Activated gamma-delta T cell (primary cell): ENCODE measurements at places on chromosomes 2 and 18.
A peak's percentile ranks its signal among the peaks of the same experiment; 100 is the strongest.

- DNase-seq = no peak
Observed at GRCh38 chr18:63342206-63342605, 22.6 kb upstream of the BCL2 start.

- DNase-seq = no peak
Observed at GRCh38 chr18:13570216-13570615, 156.1 kb downstream of the FAM210A start.

DNA sequence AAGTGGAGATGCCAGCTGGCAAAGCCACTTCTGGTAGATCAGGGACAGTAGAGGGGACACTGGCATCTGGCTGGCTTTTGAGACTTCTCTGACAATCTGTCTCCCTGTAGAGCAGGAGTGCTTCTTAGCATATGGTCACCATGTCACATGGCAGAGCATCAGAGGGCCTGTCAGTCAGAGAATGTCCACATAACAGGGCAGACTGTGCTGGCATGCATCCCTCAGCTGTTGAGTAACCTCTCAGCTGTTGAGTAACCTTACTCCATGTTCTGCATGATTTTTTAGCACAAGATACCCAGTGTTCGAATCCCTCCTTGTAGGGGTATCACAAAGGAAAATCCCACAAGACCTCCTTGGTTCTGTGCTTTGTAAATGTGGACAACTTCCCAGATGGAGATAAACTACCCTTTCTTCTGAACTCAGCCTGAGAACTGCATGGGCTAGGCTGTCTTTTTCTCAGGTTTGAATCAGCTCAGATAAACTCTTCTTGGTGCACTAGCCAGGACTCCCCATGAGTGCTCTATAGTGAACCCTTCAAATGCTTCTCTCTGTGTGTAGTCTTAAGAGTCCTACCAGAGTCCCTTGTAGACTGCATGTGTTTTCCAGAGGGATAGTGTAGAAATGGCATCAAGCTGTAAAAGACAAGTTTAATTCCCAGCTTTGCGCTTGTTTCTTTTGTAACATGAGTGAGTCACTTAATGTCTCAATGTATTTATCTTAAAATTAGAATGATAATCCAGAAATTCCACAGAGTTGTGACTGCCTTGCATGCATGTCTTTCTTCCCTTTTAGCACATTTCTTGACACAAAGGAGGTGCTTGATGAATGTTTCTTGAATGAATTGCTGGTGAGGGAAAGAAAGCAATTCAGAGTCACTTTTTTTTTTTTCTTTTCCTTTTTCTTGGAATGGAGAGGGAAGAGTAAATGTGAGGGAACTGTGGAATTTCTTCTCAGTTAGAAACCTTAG is 442.3 kb upstream of the HNMT start:
- DNase-seq = no peak

DNA sequence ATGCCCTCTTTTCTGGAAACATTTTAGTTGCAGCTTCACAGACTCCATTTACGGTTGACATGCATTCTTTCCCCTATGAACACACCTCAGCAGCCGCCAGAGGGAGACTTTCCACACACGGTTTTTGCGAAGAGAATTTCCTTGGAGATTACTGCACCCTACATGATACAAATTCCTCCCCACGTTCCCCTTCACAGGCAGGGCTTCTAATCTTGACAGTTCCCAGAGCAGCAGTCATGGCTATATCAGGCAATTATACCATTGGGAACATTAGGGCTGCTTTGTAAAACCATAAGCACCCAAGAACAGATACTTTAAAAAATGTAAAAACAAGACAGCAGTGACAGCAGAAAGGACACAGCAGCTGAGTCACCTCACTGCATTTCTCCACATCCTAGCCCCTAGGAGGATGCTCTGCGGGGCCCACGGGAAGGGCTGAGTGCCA is 253.8 kb downstream of the TGIF1 start:
- no peak for DNase-seq

GRCh38 chr2:100833331-100833730 is 13.4 kb downstream of the NPAS2 start:
- DNase-seq = no peak

GRCh38 chr2:144495227-144496091 is 24.5 kb downstream of the ZEB2 start:
- DNase-seq = no peak

DNA sequence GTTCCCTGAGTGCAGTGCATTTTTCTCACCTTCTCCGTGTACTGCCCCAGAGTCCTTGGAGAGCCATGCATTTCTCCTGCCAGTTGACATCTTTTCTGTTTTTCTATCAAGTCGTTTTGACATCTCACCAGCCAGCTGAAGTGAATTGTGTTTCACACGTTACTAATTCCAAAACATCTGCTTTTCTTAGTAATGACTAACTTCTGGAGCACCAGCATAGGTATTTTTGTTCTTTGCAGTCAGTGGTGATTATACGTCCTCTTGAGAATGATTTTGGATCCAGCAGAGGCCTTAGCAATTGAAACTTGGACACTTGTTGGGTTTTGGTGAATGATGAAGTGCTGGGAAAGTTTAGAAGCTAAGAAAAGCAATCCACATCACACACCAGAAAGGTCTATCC is 112.5 kb downstream of the PIK3C3 start:
- DNase-seq = no peak

DNA sequence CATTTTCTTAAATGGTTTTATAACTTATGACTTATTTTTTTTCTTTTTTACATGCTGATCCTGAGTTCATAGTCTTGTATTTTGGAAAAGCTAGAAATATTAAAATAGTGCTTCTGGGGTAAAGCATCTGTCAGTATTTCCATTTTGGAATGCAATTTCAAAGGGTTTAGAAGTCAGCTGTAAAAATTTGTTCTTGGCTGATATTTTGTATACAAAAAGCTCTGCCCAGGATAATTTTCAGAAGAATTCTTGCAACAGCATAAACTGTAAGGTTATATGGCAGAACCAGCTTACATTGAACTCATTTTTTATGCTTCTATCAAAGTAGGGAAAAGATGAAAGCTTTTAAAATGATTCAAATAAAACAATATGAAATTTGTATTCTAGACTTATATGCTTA is 97.4 kb downstream of the DIS3L2 start:
- no peak for DNase-seq

DNA sequence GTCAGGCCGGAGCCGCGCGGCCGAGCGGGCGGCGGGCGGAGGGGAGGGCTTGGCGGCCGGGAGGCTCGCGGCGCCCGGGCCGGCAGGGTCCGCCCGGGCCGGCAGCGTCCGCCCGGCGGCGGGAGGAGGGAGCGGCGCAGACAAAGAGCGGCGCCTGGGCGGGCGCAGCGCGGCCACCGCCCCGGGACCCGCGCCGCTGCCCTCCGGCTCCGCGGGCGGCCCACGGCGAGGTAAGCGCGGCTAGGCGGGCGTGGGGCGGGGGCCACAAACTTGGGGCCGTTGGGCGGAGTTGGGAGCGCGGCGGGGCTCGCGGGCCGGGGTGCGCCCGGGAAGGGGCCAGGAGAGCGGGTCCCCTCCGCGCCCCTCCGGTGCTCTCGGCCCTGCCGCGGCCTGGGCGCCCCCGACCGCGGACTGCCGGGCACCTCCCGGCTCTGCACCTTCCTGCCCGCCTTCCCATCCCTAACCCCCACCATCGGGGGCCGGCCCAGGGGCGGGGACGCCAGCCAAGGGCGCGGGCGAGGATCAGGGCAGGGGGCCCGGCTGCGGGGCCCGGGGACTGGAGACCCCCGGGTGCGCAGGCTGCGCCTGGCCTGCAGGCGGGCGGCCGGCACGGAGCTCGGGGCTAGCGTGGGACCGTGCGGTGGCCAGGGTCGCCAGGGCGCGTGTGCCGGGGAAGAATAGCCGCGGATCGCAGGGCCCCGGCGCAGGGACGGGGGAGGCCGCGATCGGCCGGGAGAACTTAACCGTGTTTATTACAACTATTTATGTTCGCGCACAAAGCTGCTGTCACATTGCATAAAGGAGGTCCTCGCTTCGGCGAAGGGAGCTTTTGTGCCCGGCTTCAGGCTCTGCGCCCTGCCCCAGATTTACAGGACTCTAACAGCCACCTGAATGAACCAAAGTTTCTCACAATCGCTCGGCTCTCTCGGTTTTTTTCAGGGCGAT is at the start of gene NCK2:
NCK2 (plus strand) TSS at position 4 of the 945 bp plus-strand sequence. CDS start 110,152 bp downstream, outside the sequence.
- peak; percentile 19 for DNase-seq

- DNase-seq = no peak
Observed at GRCh38 chr2:25441353-25441752, 99.6 kb upstream of the DNMT3A start.

GRCh38 chr2:5596868-5597267 is 95.3 kb upstream of the SOX11 start:
- no peak for DNase-seq

DNA sequence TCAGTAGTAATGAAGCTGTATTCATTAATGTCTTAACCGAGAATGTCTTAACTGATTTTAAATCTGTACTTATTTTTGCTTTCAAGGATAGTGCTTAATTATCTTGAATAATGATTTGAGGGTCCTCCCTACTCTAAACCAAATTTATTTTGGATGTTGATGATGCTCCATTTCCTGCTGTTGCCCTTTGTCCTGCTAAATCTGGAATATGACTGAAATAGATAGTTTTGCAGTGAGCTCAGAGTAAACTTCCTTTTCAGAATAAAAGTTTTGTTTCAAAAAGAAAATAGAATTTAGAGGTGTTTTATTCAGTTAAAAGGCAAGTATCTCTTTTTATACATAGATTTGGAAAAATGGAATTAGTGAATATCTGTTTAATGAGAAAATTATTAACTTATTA is 8.1 kb downstream of the NBEAL1 start:
- DNase-seq = no peak

DNA sequence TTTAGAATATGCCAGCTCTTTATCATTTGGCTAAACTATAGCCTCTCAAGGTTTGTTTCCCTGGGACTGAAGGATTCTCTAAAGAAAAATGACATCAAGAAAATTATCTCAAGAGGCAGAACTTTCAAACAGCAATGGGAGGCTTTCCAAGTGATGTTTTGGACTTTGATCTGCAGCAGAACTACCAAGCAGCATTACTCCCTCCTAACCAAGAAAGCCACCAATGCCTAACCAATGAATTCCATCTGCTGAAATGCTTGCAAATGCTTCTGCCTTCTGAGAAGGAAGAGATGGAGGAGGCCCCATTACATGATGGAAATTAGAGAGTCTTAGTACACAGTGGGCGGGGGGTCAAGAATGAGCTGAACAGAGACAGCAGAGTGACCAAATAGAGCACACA is 95.1 kb upstream of the SLC35G4 start:
- DNase-seq = no peak

- no peak for DNase-seq
Observed at GRCh38 chr2:28747714-28748113, 3.9 kb upstream of the PPP1CB start.

GRCh38 chr2:128801576-128801975 is 482.9 kb upstream of the HS6ST1 start:
- no peak for DNase-seq

GRCh38 chr2:9229470-9229820 is 22.8 kb downstream of the ASAP2 start:
- DNase-seq = no peak

GRCh38 chr2:174634130-174635014 is 36.8 kb upstream of the WIPF1 start:
- no peak for DNase-seq

DNA sequence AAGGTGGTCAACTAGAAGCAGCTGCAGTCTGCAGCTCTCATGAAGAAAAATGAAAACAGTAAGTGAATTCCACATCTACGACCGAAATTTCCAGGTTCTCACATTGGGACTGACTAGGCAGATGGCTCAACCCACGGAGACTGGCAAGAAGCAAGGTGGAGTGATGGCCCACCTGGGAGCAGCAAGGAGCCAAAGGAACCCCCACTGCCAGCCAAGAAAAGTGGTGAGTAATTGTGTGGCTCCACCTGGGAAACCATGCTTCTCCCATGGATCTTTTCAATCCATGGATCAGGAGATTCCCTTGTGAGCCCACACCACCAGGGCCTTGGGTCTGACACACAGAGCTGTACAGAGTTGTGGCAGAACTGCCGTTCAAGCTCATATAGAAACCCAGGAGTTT is 64.0 kb downstream of the ZSWIM2 start:
- DNase-seq = no peak

DNA sequence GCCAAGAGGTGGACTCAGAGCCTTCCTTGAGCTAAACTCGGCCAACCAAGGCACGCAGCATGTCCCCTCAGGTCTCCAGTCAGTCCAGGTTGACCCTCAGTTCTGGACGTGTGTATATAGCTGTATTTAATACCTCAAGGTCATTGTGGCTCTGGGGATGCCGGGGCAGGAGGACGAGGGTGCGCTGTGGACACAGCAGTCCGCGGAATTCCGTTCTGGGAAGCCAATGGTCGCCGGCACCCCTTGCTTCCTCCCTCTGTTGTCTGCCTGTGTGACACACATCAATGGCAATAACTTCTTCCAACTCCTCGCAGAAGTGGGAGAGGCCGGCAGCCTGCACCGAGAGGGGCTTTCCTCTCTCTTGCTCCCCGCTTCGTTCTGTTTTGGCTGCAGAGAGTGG is 27.7 kb downstream of the LBH start:
- DNase-seq = no peak

GRCh38 chr18:69000366-69000765 is 202.5 kb downstream of the CCDC102B start:
- no peak for DNase-seq

- DNase-seq = no peak
Observed at GRCh38 chr2:219645631-219646527, 18.4 kb downstream of the SLC4A3 start.

GRCh38 chr2:164711766-164712138 is 90.5 kb upstream of the GRB14 start:
- DNase-seq = no peak

DNA sequence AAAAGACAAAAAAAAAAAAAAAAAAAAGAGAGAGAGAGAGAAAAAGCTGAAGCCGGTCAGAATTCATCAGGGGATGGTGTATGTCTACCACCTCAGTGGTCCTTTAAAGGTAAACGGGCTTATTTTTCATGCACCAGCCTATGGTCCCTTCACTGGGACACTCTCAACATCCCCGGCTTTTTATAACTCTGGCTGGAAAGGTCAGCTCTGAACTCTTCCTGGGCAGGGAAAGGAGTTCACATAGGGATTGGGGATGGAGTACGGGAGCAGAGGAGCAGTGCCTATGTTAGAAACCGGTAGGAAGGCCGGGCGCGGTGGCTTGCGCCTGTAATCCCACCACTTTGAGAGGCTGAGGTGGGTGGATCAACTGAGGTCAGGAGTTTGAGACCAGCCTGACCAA is 10.3 kb upstream of the MALT1 start:
- DNase-seq = no peak

DNA sequence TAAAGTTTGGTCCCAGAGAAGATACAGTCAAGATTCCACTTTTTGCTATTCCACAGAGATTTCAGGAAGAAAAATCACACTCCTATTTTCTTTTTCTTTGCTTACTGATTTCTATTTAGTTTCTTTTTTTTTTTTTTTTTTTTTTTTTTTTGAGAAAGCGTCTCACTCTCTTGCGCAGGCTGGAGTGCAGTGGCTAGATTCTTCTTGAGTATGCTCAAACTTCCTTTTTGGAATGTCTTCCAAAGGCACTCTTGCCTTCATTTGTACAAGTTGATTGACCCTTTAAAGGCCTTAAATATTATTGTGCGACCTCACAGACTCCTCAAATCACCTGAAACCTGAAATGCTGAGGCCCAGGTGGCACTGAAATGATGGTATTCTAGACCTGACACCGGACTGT is 9.6 kb downstream of the SCN1A start:
- no peak for DNase-seq

- no peak for DNase-seq
Observed at GRCh38 chr2:214515111-214515510, 104.3 kb downstream of the VWC2L start.

GRCh38 chr2:167475791-167476190 is 587.5 kb downstream of the XIRP2 start:
- DNase-seq = no peak
